ENCODE measurements at places on chromosomes 6 and 20. TPM values are rescaled to one million over a fixed set of nuclear protein-coding genes. Genes with fewer than 3 reads are reported as not detected.

DNA sequence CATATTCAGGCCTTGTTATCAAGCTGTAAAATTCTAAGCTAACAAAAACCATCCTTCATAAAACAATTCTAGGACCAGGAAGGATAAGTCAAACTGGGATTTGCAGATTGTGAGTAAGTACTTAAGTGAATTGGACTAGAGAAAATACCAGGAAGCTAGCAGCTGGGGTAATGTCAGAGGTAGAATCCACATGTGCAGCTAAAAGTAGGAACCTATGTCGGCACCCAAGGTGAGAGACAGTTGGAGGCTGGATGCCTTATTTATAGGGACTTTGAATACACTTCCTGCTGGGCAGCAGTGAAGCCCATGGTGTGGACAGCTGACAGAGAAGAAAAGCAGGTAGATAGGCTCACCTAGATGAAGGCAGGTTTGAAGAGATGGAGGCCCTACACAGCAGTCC lies 127.3 kb downstream of the FLRT3 start:
- no peaks in the 10 kb centered on the region for H3K4me1 ChIP-seq
- no peaks in the 10 kb centered on the region for H3K27me3 ChIP-seq
- DNase-seq: no peak
- no peak overlapping the region for H3K4me3 ChIP-seq
- H3K27ac ChIP-seq: no peak overlapping the region

DNA sequence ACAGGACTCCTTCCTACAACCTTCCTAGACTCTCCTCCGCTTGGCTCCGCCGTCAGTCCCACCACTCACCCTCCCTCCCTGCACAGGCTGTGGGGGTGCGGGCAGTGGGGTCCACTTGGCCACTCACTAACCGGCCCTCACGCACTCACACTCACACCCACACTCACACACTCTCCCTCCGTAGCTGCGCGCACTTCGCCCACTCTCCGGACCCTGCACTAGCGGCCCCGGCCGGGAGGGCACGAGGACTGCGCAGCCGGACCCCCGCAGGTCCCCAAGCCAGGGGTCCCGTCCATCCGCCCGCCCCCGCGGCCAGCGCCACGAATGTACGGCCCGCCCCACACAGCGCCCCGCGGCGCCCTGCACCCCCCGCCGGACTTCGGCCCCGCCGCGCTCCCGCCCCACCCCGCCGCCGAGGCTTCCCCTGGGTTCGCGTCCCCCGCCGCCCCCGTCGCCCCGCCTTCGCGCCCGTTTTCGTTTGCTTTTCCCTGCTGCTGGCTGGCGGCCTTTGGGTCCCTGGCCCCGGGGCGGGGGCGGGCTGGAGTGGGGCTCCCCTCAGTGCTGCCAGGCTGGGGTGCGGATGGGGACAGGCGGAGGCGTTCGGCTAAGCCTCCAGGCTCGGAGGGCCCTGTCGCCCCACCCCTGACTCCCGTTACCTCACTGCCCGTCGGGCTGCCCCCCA lies 23.0 kb upstream of the SLC22A7 start:
- peak overlapping the region; percentile 36 for H3K4me3 ChIP-seq
- H3K27me3 ChIP-seq: peaks cover 8% of the 10 kb centered on the region
- H3K27ac ChIP-seq: no peak overlapping the region
- DNase-seq: no peak

GRCh38 chr20:13142143-13142542 lies 78.9 kb upstream of the ISM1 start:
- no peaks in the 10 kb centered on the region for H3K27me3 ChIP-seq
- no peak for DNase-seq
- H3K36me3 ChIP-seq: no peaks in the 10 kb centered on the region
- peaks cover 6% of the 10 kb centered on the region for H3K4me1 ChIP-seq

- no peaks in the 10 kb centered on the region for H3K27me3 ChIP-seq
- peaks cover 17% of the 10 kb centered on the region for H3K4me1 ChIP-seq
- no peaks in the 10 kb centered on the region for H3K36me3 ChIP-seq
- no peak overlapping the region for H3K27ac ChIP-seq
- peak; percentile 63 for DNase-seq
- no peak overlapping the region for H3K4me3 ChIP-seq
These were observed 54.0 kb upstream of the BTN3A2 start for GRCh38 chr6:26311012-26311384.

DNA sequence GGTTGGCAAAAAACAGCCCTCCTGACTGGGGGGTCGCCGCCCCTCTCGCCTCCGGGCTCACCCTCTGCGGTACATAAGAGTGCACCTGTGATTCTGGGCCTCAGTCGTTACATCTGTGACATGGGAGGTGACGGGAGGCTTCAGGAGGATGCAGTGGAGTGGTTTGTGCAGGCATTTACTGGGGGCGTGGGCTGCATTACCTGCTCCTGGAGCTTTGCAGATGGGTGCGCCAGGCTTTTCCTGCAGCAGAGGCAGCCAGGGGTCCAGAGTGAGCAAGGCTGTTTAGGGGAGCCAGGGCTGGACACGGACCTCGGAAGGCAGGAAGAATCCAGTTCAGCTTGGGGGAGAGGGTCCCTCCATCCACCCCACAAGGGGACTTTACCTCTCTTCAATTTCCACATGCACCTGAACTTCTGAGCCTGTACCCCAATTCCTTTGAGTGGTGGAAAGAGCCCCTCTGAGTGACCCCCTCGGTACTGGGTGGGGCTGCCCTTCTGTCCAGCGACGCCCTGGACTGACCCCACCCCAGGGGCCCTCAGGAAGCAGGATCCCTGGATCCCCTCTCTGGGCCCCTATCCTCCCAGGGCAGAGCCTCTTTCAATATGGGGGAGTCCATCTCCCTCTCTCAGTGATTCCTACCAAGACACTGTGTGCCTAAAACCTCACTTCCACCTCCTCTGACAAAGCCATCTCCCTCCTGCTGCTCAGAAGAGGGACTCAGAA lies 134.0 kb downstream of the TAF4 start:
- DNase-seq: no peak
- no peak overlapping the region for H3K27ac ChIP-seq
- H3K36me3 ChIP-seq: no peaks in the 10 kb centered on the region
- no peaks in the 10 kb centered on the region for H3K4me1 ChIP-seq

DNA sequence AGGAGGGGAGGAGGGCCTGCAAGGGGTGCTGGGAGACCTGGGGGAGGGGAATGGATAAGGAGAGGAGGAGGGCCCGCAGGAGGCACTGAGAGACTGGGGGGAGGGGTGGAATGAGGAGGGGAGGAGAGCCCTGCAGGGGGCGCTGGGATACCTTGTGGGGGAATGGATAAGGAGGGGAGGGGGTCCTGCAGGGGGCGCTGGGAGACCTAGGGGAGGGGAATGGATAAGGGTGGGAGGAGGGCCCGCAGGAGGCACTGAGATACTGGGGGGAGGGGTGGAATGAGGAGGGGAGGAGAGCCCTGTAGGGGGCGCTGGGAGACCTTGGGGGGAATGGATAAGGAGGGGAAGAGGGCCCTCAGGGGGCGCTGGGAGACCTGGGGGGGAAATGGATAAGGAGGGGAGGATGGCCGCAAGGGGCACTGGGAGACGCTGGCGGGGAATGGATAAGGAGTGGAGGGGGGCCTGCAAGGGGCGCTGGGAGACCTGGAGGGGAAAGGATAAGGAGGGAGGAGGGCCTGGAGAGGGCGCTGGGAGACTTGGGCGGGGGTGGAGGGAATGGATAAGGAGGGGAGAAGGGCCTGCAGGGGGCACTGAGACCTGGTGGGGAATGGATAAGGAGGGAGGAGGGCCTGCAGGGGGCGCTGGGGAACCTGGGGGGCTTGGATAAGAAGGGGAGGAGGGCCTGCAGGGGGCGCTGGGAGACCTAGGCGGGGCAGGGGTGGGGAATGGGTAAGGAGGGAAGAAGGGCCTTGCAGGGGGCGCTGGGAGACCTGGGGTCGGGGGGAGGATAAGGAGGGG lies 1.3 kb upstream of the CTCFL start:
- H3K27ac ChIP-seq: no peak overlapping the region
- no peak for DNase-seq
- no peak overlapping the region for H3K4me3 ChIP-seq
- no peaks in the 10 kb centered on the region for H3K36me3 ChIP-seq
- H3K4me1 ChIP-seq: no peaks in the 10 kb centered on the region
- H3K27me3 ChIP-seq: no peaks in the 10 kb centered on the region

DNA sequence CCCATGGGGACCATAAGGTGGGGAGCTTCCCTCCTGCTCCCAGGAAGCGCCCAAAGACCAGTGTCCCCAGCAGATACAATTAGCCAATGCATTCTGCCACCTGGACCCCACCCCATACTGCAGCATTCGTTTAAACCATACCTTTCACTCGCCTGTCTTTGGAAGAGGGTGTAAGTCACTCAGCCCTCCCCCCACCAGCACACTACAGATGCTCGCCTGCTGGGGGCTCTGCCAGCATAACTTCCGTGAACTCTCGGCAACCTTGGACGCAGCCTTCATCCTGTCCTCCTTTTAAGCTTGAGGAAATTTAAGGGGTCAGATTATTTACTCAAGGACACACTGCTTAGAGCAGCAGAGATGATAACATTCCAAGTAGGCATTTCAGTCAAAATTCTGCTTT lies 94.4 kb upstream of the NAA20 start:
- no peaks in the 10 kb centered on the region for H3K36me3 ChIP-seq
- H3K4me3 ChIP-seq: no peak overlapping the region
- no peak for DNase-seq
- no peaks in the 10 kb centered on the region for H3K27me3 ChIP-seq

DNA sequence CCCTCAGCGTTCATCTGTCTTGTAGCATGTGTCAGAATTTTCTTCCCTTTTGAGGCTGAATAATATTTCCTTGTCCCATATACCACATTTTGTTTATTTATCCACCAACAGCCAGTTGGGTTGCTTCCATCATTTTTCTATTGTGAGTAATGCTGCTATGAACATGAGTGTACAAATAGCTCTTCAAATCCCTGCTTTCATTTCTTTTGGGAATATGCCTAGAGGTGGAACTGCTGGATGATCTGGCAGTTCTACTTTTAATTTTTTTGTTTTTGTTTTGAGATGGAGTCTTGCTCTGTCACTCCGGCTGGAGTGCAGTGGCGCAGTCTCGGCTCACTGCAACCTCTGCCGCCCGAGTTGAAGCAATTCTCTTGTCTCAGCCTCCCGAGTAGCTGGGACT lies 64.7 kb downstream of the SASH1 start:
- no peaks in the 10 kb centered on the region for H3K27me3 ChIP-seq
- H3K36me3 ChIP-seq: no peaks in the 10 kb centered on the region
- no peak for DNase-seq
- H3K4me1 ChIP-seq: no peaks in the 10 kb centered on the region

DNA sequence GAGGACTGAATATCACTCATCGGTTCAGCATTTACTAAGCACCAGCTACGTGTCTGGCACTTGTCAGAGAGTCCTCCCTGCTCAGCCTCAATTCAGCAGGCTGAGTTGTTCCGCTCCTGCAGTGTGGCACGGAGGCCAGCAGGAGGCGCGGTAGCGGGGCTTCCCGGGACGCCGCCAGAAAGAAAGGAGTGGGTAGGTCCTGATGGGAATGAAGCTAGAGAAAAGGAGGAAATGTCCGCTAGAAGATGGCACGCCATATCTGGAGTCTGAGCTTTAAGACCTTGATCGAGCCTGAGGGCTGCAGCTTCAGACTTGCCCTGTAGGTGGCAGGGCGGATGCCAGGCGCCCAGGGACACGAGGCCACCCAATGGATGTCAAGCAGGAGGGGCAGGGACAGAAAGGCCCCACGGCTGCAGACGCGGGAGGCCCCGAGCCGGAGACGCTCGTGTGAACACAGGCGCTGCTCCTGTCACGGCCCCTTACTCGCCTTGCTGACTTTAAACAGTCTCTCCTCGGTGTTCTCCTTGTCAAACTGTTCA lies 18.7 kb downstream of the SERPINB6 start:
- H3K4me1 ChIP-seq: peaks cover 22% of the 10 kb centered on the region
- no peak overlapping the region for H3K4me3 ChIP-seq
- H3K27me3 ChIP-seq: no peaks in the 10 kb centered on the region

Gene LY6G6D
- total RNA-seq: not detected

- no peak overlapping the region for H3K27ac ChIP-seq
- H3K36me3 ChIP-seq: no peaks in the 10 kb centered on the region
- no peaks in the 10 kb centered on the region for H3K4me1 ChIP-seq
- no peak overlapping the region for H3K4me3 ChIP-seq
- DNase-seq: no peak
These were observed 253.2 kb upstream of the PLN start for GRCh38 chr6:118294906-118295305.

Gene SIRPA
- total RNA-seq: 73.7 TPM

GRCh38 chr20:13034115-13034514 lies 25.3 kb downstream of the SPTLC3 start:
- no peaks in the 10 kb centered on the region for H3K27me3 ChIP-seq
- H3K4me1 ChIP-seq: no peaks in the 10 kb centered on the region
- H3K36me3 ChIP-seq: no peaks in the 10 kb centered on the region
- H3K27ac ChIP-seq: no peak overlapping the region
- no peak overlapping the region for H3K4me3 ChIP-seq
- no peak for DNase-seq
